Stimulated activated CD4-positive, alpha-beta T cell treated with anti-CD3 and anti-CD28 coated beads, Interleukin-15, amount 100 ng/mL, for 1 hour (primary cell): ENCODE measurements at places on chromosomes 12 and 14.

GRCh38 chr12:56632701-56633467, 2.8 kb upstream of the BAZ2A start:
- DNase-seq, result no peak

- DNase-seq, result no peak
Observed at GRCh38 chr12:85309125-85309566, 29.1 kb downstream of the ALX1 start.

GRCh38 chr12:7374423-7375144, 69.4 kb downstream of the CD163L1 start:
- DNase-seq, result no peak

- no peak for DNase-seq
Observed at GRCh38 chr12:122124370-122124769, 45.8 kb downstream of the MLXIP start.

DNA sequence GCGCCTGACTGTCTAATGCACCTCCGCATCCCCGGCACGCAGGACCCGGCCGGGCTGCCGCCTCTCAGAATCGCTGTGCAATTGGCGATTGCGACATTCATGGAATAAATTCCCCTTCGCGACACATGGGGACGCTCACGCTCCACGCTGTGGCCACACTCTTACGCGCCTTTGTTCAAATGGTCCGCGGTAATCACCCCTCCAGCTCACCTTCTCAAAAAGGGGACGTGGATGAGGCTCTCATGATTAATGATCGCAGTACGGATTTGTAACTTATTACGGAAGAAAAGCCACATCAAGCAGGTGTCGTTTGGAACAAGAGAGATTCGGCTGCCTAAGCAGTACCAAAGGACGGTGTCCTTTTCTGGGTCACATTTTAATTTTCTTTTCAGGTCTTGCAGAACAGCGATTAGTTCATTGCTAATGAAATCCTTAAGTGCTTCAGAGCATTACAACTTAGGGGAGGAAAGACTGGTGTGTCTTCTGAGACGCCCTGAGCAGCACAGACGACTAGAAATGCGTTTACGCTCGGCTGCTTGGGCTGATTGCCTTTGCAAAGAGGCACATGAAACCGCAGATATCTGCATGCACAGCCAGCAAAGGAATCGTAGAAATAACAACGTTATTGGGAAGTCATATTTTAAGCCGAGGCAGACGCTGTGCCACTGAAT, 37.3 kb upstream of the ADGRD1 start:
- DNase-seq, result no peak

- no peak for DNase-seq
Observed at GRCh38 chr12:121787063-121788025, 6.1 kb downstream of the RHOF start.

DNA sequence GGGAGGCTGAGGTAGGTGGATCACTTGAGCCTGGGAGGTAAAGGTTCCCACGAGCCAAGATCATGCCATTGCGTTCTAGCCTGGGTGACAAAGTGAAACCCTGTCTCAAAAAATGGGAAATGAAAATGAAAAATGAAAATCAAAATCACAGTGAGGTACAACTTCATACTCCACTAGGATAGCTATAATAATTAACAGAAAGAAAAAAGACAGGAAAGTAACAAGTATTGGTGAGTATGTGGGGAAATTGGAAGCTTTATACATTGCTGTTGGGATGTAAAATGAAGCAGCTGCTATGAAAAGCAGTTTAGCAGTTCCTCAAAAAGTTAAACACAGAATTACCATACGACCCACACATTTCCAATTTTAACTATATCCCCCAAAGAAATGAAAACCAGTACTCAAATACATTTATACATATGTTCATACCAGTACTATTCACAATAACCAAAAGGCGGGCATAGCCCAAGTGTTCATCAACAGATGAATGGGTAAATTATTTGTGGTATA, 22.2 kb downstream of the SGPP1 start:
- no peak for DNase-seq

DNA sequence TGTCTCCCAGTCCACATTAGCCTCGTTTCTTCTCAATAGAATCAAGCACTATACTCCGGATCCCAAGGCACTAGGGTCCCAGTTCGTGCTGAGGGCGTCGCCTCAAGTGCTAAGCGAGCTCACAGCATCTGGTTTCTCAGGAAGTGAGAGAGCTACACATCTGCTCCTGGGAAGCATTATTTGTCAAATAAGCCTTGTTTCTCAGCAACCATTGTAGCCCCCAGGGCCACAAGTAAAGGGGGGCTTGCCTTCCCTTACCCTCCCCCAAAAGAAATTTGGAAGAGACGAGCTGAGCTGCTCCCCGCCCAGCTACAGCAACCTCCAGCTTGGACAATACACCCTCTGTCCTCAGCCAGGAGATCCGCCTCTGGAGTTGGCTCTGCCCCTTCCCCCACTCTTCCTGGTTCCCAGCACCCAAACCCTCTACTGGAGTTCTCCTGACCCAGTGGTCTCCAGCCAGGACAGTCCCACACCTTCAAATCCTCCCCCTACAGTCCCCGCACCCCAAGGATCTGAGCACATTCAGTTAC, 5.7 kb upstream of the TNS2 start:
- no peak for DNase-seq

DNA sequence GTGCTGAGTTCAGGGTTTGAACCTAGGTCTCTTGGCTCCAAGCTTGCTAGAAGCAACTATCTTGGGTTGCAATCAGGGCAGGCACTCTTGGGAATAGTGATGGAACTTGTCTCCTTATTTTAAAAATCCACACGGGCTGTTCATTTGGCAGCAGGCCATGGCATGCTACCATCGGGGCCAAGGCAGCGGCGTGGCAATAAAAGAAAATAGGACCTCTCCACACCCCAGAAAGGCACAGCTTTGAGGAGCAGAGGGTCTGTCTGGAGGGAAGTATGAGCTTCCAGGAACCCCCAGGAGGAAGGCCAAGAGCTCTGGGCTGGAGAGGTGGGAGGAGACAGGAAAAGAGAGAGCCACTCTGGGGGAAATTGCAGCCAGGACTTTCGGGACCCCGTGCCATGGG, 15.3 kb downstream of the RPS6KL1 start:
- no peak for DNase-seq

DNA sequence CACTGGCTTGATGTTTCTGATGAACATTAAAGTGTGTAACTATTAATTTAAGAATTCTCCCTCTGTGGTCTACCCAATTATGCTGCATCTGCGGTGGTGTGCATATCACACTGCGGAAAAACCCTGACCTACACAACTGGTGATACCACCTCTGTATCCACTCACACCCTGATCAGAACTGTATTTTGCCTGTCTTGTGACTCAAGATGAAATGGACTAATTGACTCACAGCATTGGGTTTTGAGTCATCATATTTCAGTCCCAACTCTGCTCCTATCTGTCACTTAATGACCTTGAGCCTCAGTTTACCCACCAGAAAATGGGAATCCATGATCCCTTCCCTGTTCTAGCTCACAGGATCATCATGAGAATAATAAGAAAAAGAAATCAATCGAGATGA, 65.6 kb downstream of the NUAK1 start:
- no peak for DNase-seq

DNA sequence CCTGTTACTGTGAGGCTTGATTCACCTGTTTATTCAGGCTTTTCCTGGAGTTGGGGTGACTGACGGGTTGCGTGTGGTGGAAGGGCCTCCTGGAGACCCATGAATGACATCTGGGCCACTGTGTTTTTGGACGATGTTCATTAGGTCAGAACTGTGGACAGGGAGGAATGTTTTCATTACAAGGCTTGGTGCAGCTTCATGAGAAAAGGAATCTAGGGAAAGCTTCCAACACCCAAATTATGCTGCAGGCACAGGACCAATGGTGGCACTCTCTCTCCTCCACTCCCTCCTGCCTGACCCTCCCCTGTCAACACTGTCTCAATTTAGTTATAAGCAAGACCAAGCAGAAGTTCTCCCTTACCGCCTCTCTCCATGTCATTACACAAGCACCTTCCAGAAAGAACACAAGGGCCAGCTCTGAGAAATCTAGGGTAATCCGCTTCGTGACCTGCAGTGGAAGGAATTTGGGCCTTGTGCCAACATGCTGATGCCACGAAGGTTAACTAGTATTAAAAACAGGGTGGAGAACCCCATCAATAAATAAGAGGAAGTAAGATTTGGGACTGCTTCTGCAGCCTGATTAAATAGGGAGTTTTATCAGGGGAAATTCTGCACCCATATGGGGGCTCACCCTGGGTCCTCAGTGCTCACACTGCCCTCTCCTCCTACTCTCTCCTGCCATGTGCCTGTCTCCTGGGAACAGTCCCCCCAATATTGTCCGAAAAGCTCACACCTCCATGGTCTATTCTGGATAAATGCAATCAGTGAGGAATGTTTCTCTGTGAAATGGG, 200.3 kb downstream of the KTN1 start:
- no peak for DNase-seq

GRCh38 chr12:75798136-75798926, 233.2 kb downstream of the PHLDA1 start:
- DNase-seq, result no peak

DNA sequence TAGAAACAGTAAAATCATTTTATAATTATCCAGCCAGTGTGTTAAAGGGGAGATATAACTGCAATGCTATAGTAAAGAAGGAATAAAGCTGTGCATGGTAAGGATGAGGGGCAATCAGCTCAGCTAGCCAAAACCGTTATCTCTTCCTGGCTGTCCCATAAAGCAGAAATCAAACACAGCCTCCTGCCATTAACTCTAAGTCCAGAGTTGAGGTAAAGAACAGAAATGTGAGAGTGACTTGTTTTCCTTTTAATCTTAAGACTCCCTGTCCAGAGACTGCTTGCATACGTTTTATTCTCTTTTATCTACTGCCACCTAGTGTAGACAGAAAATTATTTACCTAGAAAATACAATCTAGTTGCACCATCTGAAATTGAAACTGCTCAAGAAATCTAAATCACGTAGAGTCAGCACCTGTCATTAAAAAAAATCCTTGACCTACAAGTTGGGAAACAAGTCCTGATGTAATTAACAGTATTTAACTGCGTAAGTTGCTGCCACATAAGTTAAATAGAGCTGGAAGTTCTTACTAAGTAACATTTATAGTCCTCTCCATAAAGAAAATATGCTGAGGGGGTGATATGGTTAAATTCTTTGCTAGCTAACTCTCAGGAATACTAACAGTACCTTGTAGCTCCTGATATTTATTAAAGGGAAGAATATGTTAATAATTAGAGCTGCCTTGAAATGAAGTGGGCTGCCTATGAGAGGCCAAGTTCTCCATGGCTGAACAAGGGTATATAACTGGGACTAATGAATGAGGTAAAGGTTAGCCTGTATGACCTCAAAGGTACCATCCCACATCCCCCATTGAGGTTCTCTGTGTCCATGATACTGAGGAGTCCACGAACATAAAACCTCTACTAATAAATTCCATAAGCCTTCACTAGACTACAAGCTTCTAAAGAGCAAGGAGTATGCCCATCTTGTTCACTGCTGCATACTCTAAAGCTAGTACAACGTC, 62.7 kb downstream of the GALNT4 start:
- DNase-seq, result no peak
